ENCODE measurements at places on chromosomes 1 and 21.
A peak's percentile ranks its signal among the peaks of the same experiment; 100 is the strongest.

- peak; percentile 95 for DNase-seq
These were observed 642 bp upstream of the SLC16A1 start for GRCh38 chr1:112956544-112957132.

DNA sequence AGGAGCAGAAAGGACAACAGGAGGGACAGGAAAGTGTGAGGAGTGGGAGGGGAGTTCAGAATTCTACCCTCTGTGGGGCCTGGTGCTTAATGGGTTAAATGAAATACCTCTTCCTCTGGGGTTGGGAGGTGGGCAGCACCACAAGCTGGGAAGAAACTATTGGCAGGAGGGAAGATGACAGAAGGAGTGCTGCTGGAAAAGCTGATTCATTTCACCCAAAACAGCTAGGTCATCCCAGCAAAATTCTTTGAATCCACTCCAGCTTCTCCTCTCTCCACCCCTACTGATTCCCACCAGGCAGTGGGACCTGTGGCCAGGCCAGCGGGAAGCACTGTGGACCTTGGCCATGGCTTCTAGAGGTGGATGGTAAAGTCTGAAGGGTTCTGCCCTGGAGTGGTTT, 12.8 kb downstream of the BCAN start:
- no peak for DNase-seq

- no peak for DNase-seq
These were observed 73.7 kb downstream of the LRRC8C start for GRCh38 chr1:89706700-89707012.

GRCh38 chr1:180198196-180198595, 31.9 kb upstream of the LHX4 start:
- DNase-seq = peak; percentile 45

- DNase-seq = no peak
These were observed 80.2 kb upstream of the KLHDC7A start for GRCh38 chr1:18400347-18401102.

GRCh38 chr21:38506661-38507281, 8.5 kb upstream of the ERG start:
- peak; percentile 33 for DNase-seq

- DNase-seq = no peak
These were observed 110.2 kb upstream of the C1orf174 start for GRCh38 chr1:4010284-4010683.

- DNase-seq = no peak
These were observed 237.3 kb downstream of the S1PR1 start for GRCh38 chr1:101474039-101474665.

DNA sequence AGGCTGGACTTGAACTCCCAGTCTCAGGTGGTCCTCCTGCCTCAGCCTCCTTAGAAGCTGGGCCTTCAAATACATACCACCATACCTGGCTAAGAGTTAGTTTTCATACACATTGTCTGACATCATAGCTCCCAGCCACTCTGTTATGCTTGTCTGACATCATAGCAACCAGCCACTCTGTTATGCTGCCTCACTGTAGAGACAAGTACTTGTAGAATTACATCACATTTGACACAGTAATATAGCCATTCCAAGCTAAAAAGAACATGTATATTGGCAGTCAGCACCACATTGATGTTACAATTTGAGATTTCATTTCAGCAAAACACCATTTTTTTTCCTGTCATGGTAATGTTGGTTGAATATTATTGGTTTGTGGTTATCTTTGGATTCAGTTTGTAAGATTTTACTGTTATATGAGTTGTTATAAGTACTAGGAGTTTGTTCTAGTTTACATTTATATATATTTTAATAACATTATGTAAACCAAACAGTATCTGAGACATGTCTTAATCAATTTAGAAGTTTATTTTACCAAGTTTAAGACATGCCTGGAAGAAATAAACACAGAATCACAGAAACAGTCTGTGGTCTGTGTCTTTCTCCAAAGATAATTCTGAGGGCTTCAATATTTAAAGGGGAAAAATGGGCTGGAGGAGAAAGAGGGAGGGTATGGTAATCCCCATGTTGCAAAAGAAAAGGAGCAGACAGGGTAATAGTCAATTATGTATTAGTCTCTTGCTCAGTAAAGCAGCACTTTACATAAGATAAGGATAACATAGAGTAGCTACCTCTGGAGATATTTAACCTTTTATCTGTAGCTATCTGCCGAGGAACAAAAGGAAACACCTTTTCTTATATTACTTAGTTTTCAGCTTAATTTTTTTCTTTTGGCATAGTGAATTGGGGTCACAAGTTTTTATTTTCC, 43.0 kb downstream of the XPR1 start:
- DNase-seq = no peak

DNA sequence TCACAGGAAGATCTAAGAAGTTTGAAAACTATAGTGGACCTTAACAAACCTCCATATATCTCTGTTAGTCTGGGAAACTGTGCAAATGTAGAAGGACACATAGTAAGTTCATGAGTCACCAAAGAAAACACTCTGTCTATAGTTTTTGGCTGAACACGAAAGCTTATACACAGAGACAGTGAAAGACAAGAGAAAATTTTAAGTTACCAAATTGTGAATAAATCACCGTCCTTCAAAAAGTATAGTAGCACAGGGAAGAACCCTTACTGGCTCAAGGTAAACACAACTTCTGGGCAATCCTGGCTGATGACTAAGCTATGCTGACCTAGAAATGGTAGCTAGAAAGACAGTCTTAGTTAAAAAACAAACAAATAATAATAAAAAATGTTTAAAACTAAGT, 1057.9 kb downstream of the AMY1C start:
- DNase-seq = no peak

- DNase-seq = no peak
These were observed 76.4 kb downstream of the ST3GAL3 start for GRCh38 chr1:43783671-43784205.

GRCh38 chr21:16241479-16241963, 511.7 kb downstream of the USP25 start:
- DNase-seq = no peak

- DNase-seq = no peak
These were observed 708.8 kb upstream of the CHRM3 start for GRCh38 chr1:238677567-238677966.

DNA sequence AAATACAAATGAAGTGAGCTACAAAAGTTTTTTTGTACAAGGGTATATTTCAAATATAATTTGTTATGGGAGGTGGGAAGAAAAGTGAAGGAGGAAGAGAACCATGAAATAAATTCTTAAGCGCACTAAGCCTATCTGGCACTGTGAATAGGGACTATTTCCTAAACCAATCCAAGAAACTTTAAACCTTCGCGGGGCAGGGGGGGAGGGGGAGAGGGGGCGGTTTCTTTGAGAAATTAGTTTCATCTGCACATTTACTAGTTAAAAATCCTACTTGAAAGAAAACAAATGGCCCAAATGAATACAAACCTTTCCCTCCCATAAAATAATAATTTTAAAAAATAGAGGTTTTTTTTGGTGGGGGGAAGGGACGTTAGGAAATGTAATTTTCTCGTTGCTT, 364 bp downstream of the GOLPH3L start:
- no peak for DNase-seq

GRCh38 chr21:33386222-33386784, 16.9 kb upstream of the IFNGR2 start:
- DNase-seq = no peak

GRCh38 chr1:100168051-100168450, 10.0 kb downstream of the LRRC39 start:
- no peak for DNase-seq

GRCh38 chr1:173122958-173123852, 72.5 kb upstream of the TNFSF18 start:
- DNase-seq = peak; percentile 44

- DNase-seq = no peak
These were observed 6.6 kb downstream of the KRTAP10-8 start for GRCh38 chr21:44618504-44618903.

GRCh38 chr1:183460596-183460995, 11.7 kb upstream of the SMG7 start:
- DNase-seq = no peak

DNA sequence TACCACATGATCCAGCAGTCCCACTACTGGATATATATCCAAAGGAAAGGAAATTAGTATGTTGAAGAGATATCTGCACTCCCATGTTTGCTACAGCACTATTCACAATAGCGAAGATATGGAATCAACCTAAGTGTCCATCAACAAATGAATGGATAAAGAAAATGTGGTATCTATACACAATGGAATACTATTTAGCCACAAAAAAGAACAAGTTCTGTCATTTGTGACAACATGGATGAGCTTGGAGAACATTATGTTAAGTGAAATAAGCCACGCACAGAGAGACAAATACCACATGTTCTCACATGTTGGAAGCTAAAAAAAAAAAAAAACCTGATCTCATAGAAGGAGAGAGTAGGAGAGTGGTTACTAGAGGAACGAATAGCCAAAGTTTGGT, 17.7 kb downstream of the ATPAF1 start:
- DNase-seq = no peak

GRCh38 chr1:152165286-152166077, 6.5 kb upstream of the RPTN start:
- no peak for DNase-seq

DNA sequence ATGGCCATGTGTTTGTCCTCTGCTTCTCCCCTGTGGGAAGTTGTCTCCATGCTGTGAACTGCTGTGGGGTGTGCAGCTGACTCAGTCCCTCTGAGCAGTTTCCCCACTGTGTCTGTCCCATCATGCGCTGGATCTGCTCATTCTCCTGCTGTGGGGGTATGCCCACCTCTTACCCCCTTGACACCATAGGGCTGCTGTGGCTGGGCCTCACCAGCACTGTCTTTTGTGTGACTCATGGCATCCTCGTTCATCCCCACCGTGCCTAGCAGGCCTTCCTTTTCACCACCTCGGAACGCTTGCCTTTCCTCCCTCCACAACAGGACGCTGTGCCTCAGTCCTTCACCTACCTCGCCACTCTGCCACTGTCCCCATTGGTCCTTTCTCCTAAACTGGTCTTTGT, 27.3 kb downstream of the VANGL2 start:
- DNase-seq = no peak

DNA sequence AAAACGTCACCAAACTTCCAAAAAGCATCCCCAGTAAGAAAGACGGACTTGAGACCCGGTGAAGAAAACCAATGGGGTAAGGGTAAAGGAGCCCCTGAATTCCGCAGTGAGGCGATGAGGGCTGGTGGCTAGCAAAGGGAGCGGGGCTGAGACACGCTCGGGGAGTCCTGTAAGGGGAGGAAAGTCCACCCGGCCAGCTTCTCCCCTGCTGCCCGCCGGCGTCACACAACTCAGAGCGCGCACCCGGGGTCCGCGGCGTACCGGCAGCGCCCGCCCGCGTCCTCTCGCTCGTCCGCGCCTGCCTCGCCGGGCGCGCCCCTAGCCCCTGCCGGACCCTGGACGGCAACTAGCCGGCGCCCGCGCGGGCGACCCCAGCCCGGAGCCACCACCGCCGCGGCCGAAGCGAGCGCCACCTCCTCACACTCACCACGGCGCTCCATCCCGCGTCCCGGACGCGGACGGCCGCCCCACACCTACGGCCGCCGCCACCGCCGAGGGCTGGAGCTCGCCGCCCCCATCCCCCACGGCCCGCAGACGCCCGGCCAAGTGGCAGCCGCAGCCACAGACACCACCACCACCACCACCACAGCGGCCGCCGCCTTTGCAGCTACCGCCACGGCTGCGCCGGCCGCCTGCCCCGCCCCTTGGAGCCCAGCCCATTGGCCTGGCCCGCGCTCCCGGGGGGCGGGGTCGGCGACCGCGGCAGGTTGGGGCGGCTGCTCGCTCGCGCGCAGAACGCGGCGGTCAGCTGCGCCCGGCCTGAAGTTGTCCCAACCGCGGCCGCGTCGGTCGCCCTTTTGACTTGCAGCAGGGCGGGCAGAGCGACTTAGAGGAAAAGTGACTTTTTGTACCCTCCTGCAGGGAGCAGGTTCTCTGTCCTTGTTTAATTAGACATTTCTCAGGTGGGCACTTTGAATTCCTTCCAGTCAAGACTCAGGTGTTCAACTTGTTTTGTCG, 10.0 kb upstream of the ARHGAP29 start:
- peak; percentile 79 for DNase-seq

GRCh38 chr1:157134442-157134841, 3.8 kb downstream of the ETV3 start:
- no peak for DNase-seq

DNA sequence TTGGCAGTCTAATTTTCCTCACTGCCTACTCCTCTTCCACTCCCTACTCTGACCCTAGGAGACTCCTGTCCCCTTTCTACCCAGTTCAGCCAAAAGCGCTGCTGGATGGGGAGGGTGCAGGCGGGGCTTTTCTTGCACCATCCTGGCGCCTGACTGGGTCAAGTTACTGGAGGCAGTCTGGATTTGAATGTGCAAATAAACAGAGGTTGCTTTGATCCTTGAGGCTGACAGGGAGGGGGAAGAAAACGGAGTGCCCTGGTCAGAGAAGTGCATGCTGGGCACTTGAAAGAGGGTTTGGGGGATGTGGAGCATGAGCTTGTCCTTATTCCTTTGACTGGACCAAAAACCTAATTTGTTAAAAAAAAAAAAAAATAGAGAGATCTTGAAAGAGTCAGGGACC, 76.8 kb upstream of the SOX13 start:
- peak; percentile 64 for DNase-seq

DNA sequence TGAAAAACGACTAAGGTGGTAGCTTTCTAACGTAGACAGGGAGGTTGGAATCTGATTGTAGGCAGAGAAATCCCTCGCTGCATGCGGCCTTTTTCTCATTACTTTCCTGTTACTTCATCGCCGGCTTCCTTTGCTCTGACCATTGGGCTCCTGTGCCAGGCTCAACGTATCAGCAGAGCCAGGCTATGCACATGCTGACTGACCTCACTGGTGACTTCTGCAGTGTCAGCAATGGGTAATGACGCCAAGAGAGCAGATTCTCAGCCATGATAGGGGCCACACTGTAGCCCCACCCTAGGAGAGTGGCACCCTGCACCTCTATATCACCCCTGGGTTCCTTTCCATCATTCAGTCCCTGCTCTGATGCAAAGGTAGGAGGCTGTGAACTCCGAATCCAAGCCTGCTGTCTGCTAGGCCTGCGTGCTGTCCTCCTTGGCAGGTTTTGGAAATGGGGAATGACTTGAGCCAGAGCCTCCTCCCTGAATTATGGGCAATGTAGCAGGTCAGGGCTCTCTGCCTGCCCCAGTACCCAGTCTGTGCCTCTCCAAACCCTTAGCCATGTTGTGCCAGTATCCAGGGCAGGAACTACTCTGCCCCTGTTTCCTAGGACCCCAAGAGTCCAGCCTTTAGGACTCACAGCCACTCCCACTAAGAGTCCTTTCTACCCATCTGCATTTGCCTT, 11.4 kb downstream of the PPFIA4 start:
- DNase-seq = no peak

GRCh38 chr1:76015478-76016103, 59.0 kb upstream of the ST6GALNAC3 start:
- no peak for DNase-seq

DNA sequence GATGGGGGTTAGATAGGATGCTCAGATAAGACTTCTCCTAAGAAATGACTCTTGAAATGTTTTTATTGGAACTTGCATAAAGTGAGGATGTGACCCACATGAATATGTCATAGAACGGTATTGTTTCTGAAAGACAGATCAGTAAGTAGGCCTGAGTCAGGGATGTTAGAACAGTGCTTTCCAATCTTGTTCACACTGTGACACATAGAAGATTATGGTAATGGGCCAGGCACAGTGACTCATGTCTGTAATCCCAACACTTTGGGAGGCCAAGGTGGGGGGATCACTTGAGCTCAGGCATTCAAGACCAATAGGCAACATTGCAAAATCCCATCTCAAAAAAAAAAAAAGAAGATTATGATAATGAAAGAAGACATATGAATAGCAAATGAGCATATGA, 32.9 kb downstream of the FMO4 start:
- no peak for DNase-seq

GRCh38 chr21:34511181-34511580, 829 bp downstream of the KCNE1 start:
- DNase-seq = no peak
